ENCODE measurements at places on chromosomes 7 and 10. TPM values are rescaled to one million over a fixed set of nuclear protein-coding genes. Genes with fewer than 3 reads are reported as not detected.

FAM180A gene
- total RNA-seq, result 6.1 TPM

PON1 gene
- total RNA-seq, result not detected

PFKP gene
- 181 TPM for total RNA-seq

GDF2 gene
- total RNA-seq, result not detected

KCNH2 gene
- total RNA-seq, result 97.3 TPM

PTPRN2 gene
- 1.6 TPM for total RNA-seq

ITPRID1 gene
- not detected for total RNA-seq

SORCS1 gene
- 2.9 TPM for total RNA-seq

PLAC9 gene
- 45.2 TPM for total RNA-seq

BAMBI gene
- total RNA-seq, result 17.9 TPM

ZNF425 gene
- total RNA-seq, result 0.60 TPM

TMEM72 gene
- total RNA-seq, result not detected
